ENCODE measurements at places on chromosomes 7 and 10.

DNA sequence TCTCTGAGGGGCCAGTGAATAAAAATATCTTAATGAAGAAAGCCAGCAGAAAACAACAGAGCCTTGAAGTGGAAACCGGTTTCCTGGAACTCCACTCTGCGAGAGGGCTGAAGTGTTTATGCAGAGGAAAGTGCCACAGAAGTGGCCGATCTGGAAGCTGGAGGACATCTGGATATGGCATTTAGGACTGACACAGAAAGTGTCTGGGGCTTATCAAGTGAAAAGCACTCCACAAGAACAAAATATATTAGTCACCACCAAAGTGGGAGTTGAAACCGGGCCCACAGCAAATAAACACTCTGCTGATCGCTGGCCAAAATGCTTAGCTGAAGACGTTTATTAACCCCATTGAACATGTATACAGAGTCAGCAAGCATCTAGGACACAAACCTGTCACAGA is 7.8 kb downstream of the NOD1 start:
- DNase-seq, result peak; percentile 64

GRCh38 chr10:114967071-114967470 is 29.1 kb downstream of the TRUB1 start:
- no peak for DNase-seq

- DNase-seq, result no peak
Measured at GRCh38 chr10:119518176-119518575, 24.3 kb downstream of the RGS10 start.

GRCh38 chr10:118937226-118937625 is 92.3 kb upstream of the NANOS1 start:
- no peak for DNase-seq

DNA sequence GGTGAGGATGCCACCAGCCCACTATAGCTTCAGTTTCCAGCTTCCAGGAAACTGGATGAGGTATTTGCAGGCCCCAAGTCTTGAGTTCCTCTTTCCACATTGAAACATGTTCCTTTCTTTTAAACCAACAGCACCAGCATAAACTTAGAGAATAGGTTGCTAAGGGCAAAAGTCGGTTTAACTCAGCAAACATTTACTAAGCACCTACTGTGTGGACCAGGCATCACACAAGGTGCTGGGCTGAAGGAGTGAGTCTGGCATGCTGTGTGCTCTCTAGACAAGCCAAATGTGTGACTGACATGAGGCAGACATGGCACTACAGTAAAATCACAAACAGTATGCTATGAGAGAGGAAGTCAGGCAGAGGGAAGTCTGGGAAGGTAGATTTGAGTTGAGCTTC is 11.0 kb upstream of the RASSF4 start:
- DNase-seq, result no peak

DNA sequence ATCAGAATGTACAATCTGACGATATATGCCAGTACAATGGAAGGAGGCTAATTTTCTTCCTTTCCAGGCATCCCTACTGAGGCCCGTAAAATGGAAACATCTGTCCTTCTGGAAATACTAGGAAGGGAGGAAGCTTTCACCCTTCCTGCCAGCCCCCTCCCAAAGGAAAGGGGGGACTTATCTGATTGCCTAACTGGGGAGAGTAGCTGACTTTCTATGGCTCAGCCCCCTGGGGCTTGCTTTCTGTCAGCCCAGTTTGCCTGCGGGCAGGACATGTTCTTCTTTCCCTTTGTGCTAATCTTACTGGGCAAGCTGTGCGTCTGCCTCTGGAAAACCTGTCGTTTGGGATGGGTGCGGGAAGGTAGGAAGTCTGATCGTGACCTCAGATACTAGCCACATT is 508.9 kb downstream of the SUGCT start:
- no peak for DNase-seq

- DNase-seq, result no peak
Measured at GRCh38 chr7:26375726-26376174, 84.1 kb downstream of the SNX10 start.
